Astrocyte of the spinal cord (primary cell): ENCODE measurements at places on chromosomes 11 and 22.
A peak's percentile ranks its signal among the peaks of the same experiment; 100 is the strongest.

- DNase-seq = no peak
These were observed 22.4 kb downstream of the DEPDC5 start for GRCh38 chr22:31776231-31776630.

- DNase-seq = peak; percentile 18
These were observed 37.9 kb upstream of the PRR5 start for GRCh38 chr22:44664149-44664548.

DNA sequence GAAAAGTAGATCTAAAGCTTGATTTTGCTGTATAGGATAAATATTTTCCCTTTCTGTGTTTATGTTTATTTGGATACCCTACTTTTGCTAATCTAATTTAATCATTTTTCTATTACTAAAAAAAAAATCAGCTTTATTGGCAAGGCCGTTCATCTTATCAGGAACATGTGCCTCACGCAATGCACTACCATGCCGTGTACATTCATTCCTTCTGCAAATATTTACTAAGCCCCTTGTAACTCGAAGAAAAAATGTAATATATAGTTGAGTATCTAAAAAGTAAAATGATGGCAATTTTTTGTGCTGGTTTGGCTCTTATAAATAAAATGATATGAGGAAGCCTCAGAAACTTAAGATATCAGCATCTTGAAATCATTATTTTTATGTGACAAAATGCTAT is 8.9 kb downstream of the UVRAG start:
- DNase-seq = no peak

- DNase-seq = no peak
These were observed 3.5 kb downstream of the LARGE2 start for GRCh38 chr11:45926001-45926401.

DNA sequence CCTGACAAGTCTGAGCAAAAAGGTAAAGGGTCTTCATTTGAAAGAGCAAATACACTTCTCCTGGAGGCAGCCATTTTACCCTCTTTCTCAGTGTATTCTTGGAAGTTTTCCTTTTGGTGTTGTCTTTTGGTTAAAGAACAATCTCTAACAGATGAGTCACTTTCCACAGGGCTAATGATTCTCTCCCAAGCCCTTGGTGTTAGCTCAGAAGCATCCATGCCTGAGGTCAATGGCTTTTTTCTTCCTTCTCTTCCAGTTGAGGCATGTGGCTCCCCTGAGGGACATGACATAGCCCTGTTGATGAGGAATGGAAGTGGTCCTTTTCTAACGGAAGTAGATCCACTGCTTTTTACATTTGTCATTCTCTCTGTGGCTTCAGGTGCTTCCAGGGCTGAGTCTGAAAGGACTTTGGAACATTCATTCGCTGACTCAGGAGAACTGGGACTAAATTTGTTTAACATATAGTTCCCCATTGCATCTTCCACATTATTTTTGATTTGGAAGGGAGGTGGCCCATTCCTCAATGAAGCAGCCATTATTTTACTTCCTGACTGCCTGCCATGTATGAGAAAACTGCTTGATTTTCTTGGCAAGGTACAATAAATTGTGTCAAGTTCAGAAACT is 13.8 kb upstream of the POGLUT3 start:
- DNase-seq = peak; percentile 90

DNA sequence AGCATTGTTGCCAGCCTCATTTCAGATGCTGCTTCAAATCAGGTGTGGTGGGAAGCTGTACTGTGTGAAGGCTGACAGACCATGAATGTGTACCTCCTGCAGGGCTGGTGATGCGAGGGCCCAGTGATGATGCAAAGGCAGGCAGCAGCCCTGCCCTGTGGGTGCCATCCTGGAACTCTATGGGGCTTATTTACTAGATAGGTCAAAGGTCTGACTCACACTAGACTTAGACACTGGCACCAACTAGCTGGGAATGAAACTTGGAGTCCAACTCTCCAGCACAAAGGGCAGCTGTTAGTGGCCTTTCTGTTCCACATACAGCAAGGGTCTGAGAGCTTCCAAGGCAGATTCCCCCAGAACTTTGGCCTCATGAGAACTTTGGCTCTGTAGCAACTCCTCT is 138.4 kb downstream of the TTC17 start:
- DNase-seq = no peak
